Stimulated activated CD8-positive, alpha-beta memory T cell treated with anti-CD3 and anti-CD28 coated beads, Interleukin-4, amount 100 ng/mL, for 24 hours (primary cell): ENCODE measurements at places on chromosomes 13 and 19.

GRCh38 chr13:95226932-95227695 lies 74.1 kb downstream of the ABCC4 start:
- DNase-seq, result no peak

GRCh38 chr13:49933511-49933910 lies 2.6 kb downstream of the SPRYD7 start:
- DNase-seq, result no peak

- DNase-seq, result no peak
These were observed 11.7 kb downstream of the RFX2 start for GRCh38 chr19:6098574-6098973.

DNA sequence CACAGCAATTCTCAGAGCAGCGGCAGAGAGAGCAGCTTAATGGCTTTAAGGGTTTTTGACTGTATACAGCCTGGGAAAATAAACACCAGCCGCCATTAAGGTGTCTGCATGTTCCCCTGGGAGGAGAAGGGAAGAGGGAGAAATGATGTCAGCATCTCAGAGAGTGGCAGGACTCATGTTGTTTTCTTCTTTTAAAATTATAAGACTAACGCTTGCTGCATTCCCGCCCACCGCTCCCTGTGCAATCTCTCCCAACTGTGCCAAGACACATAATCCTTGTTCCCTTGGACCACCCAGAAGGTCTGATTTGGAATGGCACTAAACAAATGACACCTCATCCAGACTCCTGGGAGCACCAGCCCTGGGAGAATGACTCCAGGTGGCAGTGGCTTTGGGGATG lies 27.7 kb upstream of the FAM216B start:
- DNase-seq, result no peak

DNA sequence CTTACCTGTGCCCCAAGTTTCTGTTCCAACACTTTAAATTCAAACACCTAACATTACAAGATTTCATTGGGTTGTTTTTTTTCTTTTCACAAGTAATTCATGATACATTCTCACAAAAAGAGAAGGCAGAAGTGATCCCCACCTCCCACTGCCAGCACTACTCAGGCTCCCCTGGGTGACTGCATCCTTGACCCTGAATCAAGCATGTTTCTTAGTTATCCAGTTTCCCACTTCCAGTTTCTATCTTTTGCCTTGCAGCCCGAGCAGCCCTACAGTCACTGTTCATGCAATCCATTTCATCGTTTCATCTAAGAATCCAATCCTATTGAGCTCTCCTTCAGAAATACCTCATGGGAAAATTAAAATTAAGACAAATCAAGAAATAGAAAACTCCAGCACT lies 61.4 kb downstream of the RNASEH2B start:
- no peak for DNase-seq

GRCh38 chr13:103371271-103371670 lies 305.1 kb upstream of the SLC10A2 start:
- DNase-seq, result no peak

DNA sequence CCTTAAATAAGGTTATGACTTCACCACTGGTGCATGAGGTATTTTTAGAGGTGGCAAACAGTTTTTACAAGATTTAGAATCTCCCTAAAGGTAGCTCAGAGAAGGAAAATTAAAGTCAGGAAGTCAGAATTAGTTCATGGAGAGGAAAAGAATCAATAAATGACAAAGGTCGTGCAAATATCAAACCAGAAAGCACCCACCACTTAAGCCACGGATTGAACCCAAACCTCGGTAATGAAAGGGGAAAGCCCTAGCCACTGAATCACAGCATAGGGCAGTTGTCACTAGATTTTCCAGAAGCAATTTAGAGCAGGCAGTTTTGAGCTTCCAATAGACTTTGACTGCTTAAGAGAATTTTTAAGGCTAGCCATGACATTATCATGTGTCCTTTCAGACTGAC lies 1590.4 kb downstream of the SLITRK1 start:
- DNase-seq, result no peak

DNA sequence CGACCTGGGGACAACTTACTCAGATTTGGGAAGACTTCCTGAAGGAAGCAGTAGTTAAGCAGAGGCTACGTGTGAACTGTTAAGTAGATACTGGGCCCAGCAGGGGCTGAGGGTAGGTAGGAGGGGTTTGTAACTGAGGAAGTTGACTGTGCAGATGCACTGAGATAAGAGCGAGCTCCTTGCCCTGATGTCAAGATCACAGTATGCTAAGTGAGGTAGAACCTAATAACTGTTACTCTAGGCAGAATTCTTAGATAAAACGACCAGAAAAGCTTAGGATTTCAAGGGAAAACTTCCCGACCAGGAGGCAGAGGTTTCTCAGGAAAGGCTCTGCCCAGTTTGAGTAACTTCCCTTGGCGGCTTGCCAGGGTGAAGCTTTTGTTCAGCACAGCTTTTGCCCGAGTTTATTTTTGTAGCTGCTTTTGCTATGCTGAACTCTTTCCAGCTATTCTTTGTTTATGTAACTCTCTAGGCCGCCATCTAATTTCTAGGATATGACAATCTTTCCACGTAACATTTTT lies 632.1 kb downstream of the DIAPH3 start:
- no peak for DNase-seq

DNA sequence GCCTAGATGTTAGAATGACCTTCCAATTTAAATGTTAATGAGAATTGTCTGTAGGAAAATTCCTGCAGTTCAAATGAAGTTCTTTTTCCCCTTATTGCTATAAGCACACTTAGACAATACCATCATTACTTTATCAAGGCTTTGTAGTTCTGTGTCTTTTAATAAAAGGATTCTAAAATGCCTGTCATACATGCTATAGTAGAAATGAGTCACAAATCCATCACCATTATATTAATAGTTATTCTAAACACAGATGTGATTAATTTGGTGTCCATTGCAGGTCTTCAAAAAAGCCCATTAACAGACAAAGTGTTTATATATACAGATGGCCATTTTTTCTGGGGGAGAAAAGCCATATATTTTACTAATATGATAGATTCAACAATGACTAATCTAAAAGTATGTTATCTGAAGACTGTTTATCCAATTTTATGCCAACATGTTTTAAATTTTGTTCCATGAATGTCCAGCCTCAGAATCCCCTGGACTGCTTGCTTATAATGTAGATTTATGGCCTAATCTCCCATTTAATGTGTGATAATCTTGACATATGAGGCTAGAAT lies 1678.3 kb upstream of the PCDH20 start:
- no peak for DNase-seq

- DNase-seq, result no peak
These were observed 8.1 kb downstream of the ISYNA1 start for GRCh38 chr19:18429717-18430416.

GRCh38 chr19:32345261-32346207 lies at the start of gene ZNF507:
ZNF507 (plus strand) TSS chr19:32345610; CDS start chr19:32352831, 7,221 bp downstream.
- peak; percentile 80 for DNase-seq

GRCh38 chr13:114313061-114313860 lies 1.0 kb upstream of the CHAMP1 start:
- no peak for DNase-seq

DNA sequence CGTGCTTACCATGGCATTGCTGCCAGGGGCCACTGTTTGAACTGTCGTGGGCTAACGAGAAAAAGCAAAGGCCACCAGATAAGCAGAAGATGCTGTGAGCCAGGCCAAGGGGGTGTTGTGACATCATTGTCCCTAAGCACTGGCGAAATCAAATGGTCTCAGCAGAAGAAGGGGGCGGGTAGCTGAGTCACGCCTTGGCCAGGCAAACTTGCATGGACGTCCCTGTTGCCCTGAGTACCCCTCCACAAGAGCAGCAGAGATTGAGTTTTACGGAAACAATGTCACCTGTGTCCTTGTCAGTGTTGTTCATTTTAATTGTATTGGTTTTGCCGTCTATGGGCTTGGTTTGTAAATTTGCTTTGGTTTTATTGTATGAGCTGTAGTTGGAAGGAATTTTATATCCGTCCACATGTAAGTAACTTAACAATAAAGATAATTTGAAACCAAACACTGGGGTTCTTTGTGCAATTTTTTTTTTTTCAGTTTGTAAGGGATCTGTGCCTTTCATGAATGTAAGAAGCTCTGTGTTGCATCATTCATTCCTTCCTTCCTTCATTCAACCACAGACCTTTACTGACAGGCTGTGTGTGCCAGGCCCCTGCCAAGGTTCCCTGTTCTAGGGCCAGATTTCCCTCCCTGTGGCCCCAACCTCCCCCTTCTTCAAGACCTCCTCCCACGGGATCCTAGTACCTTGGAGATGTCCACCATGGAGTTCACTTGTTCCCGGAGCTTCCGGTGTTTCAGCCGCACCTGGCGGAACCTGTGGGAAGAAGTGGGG lies 12.3 kb downstream of the KCNN4 start:
- no peak for DNase-seq

GRCh38 chr19:55075371-55075998 lies at the start of gene EPS8L1:
EPS8L1 (plus strand) TSS chr19:55075869; CDS start chr19:55076445, 576 bp downstream.
- DNase-seq, result no peak

DNA sequence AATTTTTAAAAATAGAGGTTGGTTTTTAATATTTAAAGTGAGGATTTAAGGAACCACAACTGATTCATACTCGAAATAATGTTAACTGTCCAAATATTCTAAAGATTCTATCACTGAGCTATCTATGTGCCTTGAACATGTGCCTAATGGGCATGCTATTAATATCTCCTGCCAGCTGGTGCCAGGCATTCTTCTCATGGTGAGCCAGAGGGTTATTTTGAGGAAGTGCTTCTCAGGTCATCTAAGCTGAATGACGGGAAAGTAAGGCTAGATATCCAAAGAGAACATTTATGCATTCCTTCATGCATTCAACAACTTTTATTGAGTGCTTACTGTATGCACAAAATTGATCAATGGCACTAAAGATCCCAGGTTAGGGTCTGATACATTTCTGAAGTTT lies 138.2 kb downstream of the PIBF1 start:
- no peak for DNase-seq

DNA sequence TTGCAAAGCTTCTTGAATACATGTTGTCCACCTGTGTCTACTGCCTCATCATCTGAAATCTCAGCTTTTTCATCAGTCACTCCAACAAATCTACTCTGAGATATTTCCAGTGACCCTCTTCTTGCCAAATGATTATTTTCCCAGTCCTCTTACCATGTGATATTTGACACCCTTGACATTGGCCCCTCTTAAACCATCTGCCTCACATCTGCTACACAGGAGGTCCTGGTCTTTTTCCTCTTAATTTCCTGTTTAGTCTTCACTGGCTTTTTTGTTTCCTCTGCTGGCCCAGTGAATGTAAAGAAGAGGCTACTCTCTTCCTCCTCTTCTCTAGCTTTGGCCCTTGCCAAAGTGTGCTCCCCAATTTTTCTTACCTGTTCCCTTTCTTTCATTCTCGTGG lies 218.7 kb downstream of the DNAJC15 start:
- DNase-seq, result no peak

- DNase-seq, result no peak
These were observed 58.3 kb downstream of the FAM124A start for GRCh38 chr13:51280379-51280940.

DNA sequence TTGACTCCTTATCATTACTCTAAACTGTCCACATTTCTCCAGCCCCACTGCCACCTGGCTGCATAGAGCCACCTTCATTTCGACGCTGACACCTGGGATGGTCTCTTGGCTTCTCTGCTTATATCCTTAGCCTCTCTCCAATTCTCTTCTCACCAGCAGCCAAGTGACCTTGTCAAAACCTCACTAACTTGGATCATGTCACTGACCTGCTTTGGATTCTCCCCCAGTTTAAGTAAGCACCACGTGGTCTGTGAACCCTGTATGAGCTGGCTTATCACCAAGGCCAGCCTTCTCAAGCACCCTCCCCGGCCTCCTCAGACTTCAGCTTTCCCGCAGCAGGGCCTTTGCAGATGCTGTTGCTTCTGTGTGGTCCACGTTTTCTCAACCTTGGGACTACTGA lies 12.3 kb upstream of the GGACT start:
- no peak for DNase-seq

GRCh38 chr13:41833201-41833600 lies 127.7 kb downstream of the VWA8 start:
- DNase-seq, result no peak

DNA sequence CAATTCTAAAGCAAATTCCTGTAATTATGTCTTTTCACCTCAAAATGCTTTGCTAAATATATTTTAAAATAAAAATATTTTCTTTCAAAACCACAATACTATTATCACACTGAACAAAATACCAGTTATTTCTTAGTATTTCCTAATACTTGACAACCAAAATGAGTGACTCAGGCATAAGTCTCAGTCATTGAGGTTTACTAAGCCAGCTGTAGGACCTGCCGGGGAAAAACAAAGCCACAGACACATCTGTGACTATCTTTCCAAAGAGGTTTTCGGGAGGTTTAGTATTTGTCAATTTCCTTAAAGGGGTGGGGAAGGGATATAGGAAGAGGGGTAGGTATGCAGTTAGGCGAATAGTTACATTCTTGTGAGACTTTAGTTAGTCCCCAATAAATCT lies 3.2 kb upstream of the ZNF235 start:
- DNase-seq, result no peak

DNA sequence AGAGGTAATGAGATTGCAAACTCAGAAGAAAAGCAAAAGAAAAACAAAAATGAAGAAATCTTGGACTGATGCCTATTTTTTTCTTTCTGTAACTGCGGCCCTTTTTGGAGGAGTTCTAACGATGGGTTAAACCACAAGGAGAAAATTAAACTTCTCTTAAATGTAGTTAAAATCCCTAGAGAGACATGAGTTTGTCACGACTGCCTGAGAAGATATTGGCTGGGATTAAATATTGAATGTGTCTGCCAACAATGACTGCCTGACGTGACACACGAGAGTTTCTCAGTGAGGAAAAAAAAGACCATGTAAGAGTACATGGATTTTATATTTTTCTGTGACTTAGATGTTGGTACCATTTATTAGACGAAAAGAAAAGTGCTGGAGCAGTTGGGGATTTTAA lies 1013.4 kb downstream of the PCDH9 start:
- DNase-seq, result no peak

DNA sequence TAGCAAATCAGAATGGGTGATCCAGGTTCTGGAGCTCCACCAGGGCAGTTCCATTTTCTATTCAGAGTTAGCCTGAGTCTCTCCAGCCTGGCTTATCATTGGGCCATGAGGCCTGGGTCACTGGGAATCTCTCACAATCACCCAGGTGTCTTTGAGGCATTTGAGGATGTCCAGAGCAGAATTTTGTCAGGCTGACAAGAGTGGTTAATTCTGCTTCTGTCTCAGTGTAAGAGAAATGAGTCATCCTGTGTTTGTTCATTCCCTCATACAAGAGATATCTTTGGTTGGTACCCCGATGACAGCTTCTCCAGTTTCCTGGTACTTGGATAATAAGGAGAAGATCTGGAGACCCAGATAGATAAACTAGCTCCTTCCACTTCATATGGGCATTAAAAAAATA lies 10.4 kb downstream of the ZNF93 start:
- DNase-seq, result no peak

DNA sequence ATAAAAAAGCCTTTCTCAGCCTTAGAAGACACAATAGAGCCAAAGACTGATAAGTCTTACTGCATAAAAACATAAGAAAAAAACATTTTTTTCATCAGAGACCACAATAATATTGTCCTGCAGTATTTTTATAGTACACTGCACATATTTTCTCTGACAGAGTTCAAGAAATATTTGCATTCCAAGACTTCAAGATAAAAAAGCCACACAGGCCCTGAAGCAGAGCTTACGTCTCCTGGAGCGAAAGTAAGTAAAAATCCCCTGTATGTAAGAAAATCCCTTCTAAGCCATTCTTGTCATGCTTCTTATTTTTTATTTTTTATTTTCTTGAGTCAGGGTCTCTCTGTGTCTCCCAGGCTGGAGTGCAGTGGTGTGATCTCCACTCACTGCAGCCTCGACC lies 755.9 kb downstream of the LIG4 start:
- DNase-seq, result no peak
